ENCODE measurements at places on chromosomes 3 and 15.

DNA sequence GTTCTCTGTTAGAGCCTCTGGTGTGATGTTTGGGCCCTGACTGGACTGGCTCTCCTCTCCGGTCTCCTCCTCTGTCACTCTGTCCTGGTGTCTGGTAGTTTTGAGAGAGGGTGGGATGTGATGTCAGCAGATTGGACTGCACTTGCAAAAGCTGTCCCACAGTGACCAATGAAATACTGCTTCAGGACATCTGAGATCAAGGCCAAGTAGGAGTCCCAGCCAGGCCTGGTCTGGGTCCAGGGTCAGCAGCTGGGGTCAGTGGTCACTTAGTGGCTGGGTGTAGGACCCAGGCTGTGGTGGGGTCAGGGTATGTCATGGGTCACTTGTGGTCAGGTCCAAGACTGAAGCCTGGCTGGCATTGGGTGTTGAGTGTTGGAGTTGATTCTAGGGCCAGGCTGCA, 20.9 kb downstream of the ALDH1L1 start:
- no peak for DNase-seq

DNA sequence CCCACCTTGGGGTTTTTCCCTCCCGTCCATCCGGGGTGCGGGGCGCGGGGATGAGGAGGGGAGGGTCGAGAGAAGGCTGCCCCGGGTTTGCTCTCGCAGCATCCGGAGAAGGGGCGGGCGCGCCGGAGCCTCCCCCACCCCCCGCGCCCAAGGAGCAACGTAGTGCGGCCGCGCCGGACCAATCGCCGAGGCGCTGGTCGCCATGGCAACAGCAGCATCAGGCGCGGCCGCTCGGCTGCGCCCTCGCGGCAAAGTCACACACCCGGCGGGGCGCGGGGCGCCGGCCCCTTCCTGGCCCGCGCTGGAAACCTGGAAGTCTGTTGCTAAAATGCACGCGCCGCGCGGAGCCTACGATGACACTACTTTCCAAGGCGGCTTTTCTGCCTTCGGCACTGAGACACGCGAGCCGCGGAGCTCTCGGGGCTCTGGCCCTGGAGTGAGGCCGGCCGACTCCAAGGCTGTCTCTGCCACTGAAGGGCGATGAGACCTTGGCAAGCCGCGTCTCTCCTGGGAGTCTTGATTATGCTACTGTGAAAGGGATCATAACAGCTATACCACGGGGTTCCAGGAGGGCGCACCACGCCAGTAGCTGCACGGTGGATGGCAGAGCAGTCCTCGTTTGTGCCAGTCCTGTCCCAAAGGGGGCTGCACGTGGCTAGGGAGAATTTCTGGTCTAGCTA, at the start of gene IQSEC1:
TSS of gene IQSEC1 (minus strand) at position 104 of the 680 bp plus-strand sequence. CDS start 415 bp downstream, outside the sequence.
- no peak for DNase-seq

- DNase-seq, result no peak
These were observed 1.5 kb downstream of the CRYBG3 start for GRCh38 chr3:97823046-97824004.

GRCh38 chr3:141920701-141921100, 44.3 kb downstream of the ATP1B3 start:
- DNase-seq, result no peak

- DNase-seq, result no peak
These were observed 4.3 kb downstream of the MASP1 start for GRCh38 chr3:187287256-187287655.

Data from GDM1 (cell line).